ENCODE measurements at places on chromosomes 12 and 14. TPM values are rescaled to one million over a fixed set of nuclear protein-coding genes. Genes with fewer than 3 reads are reported as not detected.
A peak's percentile ranks its signal among the peaks of the same experiment; 100 is the strongest.

GRCh38 chr14:68703093-68703492, 89.8 kb downstream of the ZFP36L1 start:
- H3K4me3 ChIP-seq = no peak overlapping the region
- peak overlapping the region; percentile 1 for H3K27ac ChIP-seq
- DNase-seq = no peak
- no peaks in the 10 kb centered on the region for H3K27me3 ChIP-seq
- H3K36me3 ChIP-seq = no peaks in the 10 kb centered on the region

- no peaks in the 10 kb centered on the region for H3K36me3 ChIP-seq
- H3K27ac ChIP-seq = no peak overlapping the region
- no peak overlapping the region for H3K4me3 ChIP-seq
- H3K27me3 ChIP-seq = no peaks in the 10 kb centered on the region
These were observed 187.0 kb downstream of the GRIP1 start for GRCh38 chr12:66491853-66492252.

GRCh38 chr14:90487462-90487861, 90.6 kb downstream of the CALM1 start:
- no peaks in the 10 kb centered on the region for H3K36me3 ChIP-seq
- H3K4me3 ChIP-seq = no peak overlapping the region
- no peak overlapping the region for H3K27ac ChIP-seq
- H3K4me1 ChIP-seq = peaks cover 15% of the 10 kb centered on the region
- DNase-seq = no peak

GRCh38 chr14:22305607-22306006, 283.4 kb downstream of the DAD1 start:
- no peaks in the 10 kb centered on the region for H3K4me1 ChIP-seq
- H3K36me3 ChIP-seq = no peaks in the 10 kb centered on the region
- H3K27me3 ChIP-seq = no peaks in the 10 kb centered on the region
- H3K4me3 ChIP-seq = no peak overlapping the region
- no peak overlapping the region for H3K27ac ChIP-seq
- no peak for DNase-seq

DNA sequence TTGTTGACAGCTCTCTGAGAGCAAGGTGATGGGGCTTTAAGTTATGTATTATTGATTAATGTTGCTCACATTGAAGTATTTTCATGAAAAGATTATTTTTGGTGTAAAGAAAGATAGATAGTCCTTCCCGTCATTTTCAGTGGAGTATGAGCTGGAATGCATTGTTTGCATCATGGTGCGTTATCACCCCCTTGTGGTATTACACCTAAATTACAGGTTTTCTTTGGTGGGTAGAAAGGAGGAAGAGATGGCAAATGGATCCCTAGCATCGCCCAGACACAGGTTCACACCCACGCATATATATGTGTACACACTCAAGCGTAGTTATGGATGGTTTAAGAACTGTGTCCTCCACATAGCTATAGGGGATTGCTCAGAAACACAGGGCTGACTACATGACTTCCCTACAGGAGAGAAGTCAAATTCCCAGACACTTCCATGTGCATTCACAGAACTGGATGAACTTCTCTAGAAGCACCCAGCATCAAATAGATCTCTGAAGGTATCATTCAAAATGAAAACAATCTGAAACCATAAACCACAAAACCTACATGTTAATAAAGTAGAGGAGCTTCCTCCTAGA, 14.4 kb upstream of the SERPINA10 start:
- no peaks in the 10 kb centered on the region for H3K4me1 ChIP-seq
- H3K36me3 ChIP-seq = no peaks in the 10 kb centered on the region
- DNase-seq = no peak
- peaks cover 29% of the 10 kb centered on the region for H3K27me3 ChIP-seq

Gene SCNN1A
- 1.7 TPM for total RNA-seq

DNA sequence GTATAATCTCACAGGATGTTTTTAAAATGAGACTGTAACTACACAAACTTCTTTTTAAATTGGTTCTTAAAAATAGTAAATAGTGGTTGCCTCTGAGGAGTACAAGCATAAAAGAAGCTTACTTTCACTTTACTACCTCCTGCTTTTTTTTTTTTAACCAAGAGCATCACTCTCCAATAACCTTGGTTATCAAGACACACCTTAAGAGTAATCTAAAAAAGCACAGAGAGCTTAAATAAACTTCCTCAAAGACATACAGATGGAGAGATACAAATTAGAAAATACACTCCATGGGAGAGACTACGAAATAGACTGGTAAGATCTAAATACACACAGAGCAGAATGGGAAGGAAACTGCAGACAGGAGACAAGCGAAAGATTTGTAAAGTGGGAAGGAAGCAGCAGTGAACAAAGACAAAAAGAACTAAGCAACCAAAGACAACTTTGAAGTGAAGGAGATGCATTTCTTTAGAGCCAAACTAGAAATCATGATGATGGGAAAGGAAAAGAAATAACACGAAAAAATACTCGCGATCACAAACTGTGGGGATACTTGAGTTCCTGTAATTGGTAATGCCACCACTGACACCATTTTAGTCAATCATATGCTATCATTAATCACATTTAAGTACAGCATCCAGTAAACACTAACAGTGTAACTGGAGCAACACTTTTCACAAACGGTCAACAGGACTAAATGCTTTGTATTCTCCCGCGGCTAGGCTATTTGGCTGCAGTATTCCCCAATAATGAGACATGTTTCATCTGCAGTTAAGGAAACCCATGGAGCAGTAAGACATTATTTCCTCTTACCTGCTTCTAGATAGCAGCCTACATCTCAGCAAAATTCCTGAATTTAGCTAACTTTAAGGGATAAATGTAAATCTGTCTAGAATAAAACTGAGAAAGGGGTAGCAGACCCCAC, 8.2 kb downstream of the SINHCAF start:
- peak overlapping the region; percentile 57 for H3K27ac ChIP-seq
- no peaks in the 10 kb centered on the region for H3K36me3 ChIP-seq
- H3K4me1 ChIP-seq = peaks cover 22% of the 10 kb centered on the region
- no peaks in the 10 kb centered on the region for H3K27me3 ChIP-seq

DNA sequence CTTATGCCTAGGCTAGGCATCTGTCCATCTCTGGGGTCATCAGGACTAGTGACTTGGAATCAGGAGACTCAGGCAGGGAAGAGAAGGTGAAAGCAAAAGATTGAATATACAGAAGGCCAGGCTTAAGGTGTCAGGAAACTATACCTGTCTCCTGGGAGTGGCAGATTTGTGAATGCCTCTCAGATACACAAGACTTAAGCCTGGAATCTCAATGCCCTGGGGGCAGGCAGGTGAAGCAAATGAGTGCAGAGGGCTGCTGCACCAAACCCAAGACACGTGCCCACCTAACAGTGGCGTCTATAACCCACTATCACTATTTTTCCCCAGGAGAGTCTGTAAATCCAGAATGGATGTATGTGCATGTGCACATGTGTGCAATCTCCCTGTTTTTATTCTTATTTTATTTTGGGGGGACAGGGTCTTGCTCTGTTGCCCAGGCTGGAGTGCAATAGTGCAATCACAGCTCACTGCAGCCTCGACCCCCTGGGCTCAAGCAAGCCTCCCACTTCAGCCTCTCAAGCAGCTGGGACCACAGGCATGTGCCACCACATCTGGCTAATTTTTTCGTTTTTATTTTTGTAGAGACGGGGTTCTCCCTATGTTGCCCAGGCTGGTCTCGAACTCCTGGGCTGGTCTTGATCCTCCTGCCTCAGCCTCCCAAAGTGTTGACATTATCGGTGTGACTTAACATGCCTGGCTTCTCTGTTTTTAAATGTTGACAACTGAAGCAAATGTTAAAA, 31.9 kb upstream of the FOS start:
- H3K4me1 ChIP-seq = peaks cover 56% of the 10 kb centered on the region
- H3K4me3 ChIP-seq = peak overlapping the region; percentile 15
- peak overlapping the region; percentile 83 for H3K27ac ChIP-seq
- no peaks in the 10 kb centered on the region for H3K27me3 ChIP-seq

Gene GPR68
- total RNA-seq = 3.0 TPM

DNA sequence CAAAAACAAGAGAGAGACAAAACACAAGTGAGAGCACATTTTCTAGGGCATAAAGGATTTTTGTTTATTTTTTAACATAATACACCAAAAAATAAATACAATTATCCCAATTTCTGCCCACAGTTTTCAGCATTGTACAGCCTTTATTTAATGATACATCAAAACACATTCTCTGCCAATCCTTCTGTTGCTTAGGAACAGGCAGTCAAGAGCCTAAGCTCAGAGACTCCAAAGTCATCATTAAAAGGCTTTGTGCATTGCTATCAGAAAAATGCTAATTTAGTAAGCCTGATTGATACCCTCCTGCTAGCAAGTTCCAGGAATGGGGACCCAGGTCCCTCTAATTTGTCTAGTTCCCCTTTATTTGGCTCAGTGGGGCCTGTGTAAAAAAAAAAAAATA, 536.5 kb downstream of the RPS29 start:
- no peaks in the 10 kb centered on the region for H3K27me3 ChIP-seq
- H3K36me3 ChIP-seq = no peaks in the 10 kb centered on the region
- H3K4me3 ChIP-seq = no peak overlapping the region
- H3K27ac ChIP-seq = no peak overlapping the region
- DNase-seq = no peak

GRCh38 chr12:29638528-29638927, 141.0 kb upstream of the OVCH1 start:
- no peaks in the 10 kb centered on the region for H3K4me1 ChIP-seq
- H3K36me3 ChIP-seq = no peaks in the 10 kb centered on the region

DNA sequence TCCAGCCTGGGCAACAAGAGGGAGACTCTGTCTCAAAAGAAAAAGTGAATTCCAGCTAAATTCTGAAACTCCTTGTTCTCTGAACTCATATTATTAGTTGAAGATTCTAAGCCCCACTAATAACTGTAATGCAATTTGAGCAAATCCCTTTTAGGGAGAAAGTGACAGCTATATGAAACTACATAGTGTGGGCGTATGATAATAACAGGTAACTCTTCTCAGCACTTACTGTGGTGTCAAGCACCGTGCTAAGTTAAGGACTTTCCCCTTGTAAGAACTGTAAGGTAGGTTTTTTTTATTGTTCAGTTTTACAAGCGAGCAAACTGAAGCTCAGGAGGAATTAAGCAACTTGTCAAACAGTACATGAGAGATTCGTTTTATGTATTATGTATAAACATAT, 5.4 kb downstream of the ANKRD13A start:
- no peaks in the 10 kb centered on the region for H3K36me3 ChIP-seq
- peak overlapping the region; percentile 58 for H3K27ac ChIP-seq
- no peak overlapping the region for H3K4me3 ChIP-seq

DNA sequence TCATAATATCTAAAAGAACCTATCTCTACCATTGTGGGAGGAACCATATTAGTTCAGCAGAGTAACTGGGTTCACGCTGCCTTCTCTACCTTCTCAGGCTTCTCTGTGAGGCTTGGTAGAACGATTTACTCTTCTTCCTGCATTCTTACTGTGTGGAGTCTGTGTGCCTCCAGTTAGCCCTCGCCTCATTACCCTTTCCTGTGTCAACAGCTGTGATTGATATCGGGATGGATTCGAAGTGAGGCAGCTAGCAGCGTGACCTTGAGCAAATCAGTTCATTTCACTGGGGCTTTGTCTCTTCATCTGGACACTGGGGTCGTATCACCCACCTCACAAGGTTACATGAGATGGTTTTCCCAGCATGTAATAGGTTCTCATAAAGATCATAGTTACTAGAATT, 4.6 kb upstream of the VRK1 start:
- no peak overlapping the region for H3K27ac ChIP-seq
- H3K36me3 ChIP-seq = no peaks in the 10 kb centered on the region
- H3K4me3 ChIP-seq = no peak overlapping the region
- H3K27me3 ChIP-seq = no peaks in the 10 kb centered on the region

Gene NUP37
- total RNA-seq = 21.1 TPM

Gene EID3
- total RNA-seq = 5.6 TPM

DNA sequence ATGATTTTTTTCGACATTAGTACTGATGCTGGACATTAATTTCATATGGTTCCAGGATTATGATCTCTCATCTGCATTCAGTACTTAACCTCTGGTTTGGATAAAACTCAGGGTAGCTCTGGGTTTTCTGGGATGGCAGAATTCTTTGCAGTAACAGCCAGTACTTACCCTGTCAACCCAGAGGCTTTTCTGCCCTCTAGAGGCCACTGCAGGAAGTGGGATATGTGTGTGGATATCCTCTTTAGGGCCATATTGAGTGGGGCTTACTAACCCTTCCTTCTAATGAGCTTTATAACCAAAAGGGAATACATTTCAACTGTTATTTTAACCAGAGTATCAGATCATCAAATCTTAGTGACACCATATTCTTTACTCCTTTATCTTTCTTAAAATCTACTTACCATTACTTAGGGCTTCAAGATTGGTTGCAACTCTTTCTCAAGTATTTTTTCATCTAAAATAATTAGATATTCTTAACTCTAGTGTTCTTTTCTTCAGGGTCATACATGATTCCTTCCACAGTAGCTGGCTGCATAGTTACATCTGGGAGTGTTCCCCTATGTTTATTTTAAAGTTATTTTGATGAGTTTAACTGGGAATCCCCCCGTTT, 488.0 kb upstream of the STXBP6 start:
- no peak overlapping the region for H3K27ac ChIP-seq
- no peak for DNase-seq
- no peaks in the 10 kb centered on the region for H3K4me1 ChIP-seq
- H3K36me3 ChIP-seq = no peaks in the 10 kb centered on the region
- no peaks in the 10 kb centered on the region for H3K27me3 ChIP-seq

GRCh38 chr12:109677279-109677691, 36.3 kb upstream of the FAM222A start:
- peaks cover 2% of the 10 kb centered on the region for H3K27me3 ChIP-seq
- no peaks in the 10 kb centered on the region for H3K4me1 ChIP-seq
- H3K4me3 ChIP-seq = no peak overlapping the region
- DNase-seq = no peak

Gene CLEC14A
- total RNA-seq = not detected

DNA sequence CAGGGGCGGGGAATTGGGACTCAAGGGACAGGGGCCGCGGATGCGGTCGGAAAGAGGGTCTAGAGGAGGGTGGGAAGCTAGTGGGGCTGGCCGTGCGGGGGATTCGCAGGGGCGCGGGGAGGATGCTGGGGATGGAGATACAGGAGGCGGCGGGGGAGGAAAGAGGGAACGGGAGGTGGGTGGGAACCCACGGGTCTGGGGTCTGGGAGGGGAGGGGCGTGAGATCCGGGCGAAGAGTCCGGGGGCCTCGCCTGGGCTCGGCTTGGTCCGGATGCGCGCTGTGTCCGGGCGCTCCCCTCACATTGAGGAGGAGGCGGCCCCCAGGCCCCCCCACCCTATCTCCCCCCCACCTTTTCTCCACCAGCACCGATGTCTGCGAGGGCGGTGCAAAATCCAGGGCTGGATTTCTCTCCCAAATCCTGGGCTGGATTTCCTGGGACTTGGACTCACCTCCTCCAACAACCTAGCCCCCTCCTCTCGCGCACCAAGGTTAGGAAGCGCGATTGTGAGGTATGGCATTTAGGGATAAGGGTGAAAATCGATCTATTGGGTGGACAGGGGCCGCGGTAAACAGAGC, at the start of gene AGAP2:
Gene AGAP2 (minus strand): TSS at position 82 of the 577 bp plus-strand sequence. CDS start 496 bp downstream, outside the sequence.
- no peaks in the 10 kb centered on the region for H3K27me3 ChIP-seq
- no peak within 1 kb of the TSS for H3K4me3 ChIP-seq
- peaks cover 59% of the 10 kb centered on the region for H3K4me1 ChIP-seq

Data from T-cell (primary cell).